HT1080 (cell line): ENCODE measurements at places on chromosomes 12 and 14.

DNA sequence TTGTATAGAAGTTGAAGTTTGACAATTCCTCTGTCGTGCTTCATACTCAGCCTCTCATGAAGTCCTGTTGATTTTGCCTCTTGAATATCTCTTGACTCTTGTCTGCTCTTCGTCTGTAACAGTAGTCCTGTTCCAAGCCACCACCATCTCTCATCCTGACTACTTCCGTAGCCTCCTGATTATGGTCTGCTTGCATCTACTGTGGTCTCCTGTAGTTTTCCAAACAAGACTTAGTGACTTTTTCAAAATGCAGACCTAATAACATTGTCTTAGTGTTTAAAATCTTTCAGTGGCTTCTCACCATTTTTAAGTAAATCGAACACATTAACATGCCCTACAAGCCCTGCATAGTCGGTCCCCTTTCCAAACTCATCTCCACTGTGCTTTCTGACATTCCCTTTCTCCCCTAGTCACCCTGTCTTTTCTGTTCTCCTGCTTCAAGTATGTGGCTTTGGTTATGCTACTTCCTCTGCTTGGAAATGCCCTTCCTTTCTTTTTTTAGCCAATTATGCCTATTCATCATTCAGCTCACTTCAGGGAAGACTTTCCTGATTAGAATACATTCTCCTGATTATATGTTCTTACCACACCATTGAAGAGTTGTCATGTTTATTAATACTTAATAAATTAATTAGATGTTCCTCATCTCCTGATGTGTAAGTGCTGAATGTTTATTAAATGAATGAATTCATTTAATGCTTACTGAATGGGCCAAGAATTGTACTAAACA lies 2.0 kb downstream of the SCYL2 start:
- DNase-seq, result peak; percentile 13

- DNase-seq, result no peak
Measured at GRCh38 chr14:88439088-88439487, 53.6 kb downstream of the SPATA7 start.

DNA sequence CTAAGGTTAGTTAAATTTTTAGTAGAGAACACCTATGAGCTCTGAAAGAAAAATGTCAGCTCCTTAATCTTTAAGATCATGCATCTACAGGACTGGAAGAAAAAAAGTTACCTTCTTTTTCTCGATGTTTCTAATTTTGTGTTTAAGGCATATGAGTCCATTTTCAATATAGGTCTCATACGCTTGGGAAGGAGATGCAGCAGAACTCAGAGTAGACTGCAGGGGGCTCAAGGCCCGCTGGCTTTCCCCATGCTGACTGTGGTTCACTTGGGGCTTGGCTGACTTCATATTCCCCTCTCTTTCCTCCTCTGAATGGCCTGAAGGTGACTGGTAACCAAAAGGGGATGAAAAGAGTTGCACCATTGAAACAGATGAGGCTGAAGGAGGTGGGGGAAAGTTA lies 1.5 kb downstream of the CAPRIN2 start:
- DNase-seq, result peak; percentile 76

- DNase-seq, result no peak
Measured at GRCh38 chr12:19872621-19873540, 433.6 kb downstream of the AEBP2 start.

DNA sequence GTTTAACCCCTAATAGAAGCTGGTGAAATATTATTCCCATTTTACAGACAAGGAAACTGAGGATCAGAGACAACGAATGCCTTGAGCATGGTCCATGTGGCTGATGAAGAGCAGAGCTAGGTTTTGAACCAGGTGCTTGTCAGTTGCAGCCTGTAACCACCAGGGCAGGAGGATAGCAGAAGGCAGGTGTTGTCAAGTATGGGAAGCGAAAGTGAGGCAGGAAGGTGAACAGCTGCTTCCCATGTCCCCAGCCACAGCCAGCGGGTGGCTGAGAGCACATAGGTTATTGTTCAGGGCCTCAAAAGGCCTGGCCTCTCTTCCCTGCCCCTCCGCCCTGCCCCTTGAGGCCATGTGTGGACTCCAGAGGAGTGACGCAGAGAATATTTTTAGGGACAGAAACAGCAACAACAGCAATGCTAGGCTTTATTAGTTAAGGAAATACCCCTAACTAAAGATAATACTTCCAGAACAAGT lies 39.6 kb downstream of the IQSEC3 start:
- no peak for DNase-seq

- DNase-seq, result no peak
Measured at GRCh38 chr14:76581592-76581991, 179.7 kb upstream of the VASH1 start.

- no peak for DNase-seq
Measured at GRCh38 chr12:104756901-104757300, 201.2 kb downstream of the SLC41A2 start.

- DNase-seq, result no peak
Measured at GRCh38 chr14:77498120-77498979, at the start of gene ISM2. Gene ISM2 (minus strand): TSS chr14:77498816. CDS start chr14:77498793, 23 bp downstream.

- no peak for DNase-seq
Measured at GRCh38 chr12:44574586-44574985, 301.5 kb downstream of the NELL2 start.

DNA sequence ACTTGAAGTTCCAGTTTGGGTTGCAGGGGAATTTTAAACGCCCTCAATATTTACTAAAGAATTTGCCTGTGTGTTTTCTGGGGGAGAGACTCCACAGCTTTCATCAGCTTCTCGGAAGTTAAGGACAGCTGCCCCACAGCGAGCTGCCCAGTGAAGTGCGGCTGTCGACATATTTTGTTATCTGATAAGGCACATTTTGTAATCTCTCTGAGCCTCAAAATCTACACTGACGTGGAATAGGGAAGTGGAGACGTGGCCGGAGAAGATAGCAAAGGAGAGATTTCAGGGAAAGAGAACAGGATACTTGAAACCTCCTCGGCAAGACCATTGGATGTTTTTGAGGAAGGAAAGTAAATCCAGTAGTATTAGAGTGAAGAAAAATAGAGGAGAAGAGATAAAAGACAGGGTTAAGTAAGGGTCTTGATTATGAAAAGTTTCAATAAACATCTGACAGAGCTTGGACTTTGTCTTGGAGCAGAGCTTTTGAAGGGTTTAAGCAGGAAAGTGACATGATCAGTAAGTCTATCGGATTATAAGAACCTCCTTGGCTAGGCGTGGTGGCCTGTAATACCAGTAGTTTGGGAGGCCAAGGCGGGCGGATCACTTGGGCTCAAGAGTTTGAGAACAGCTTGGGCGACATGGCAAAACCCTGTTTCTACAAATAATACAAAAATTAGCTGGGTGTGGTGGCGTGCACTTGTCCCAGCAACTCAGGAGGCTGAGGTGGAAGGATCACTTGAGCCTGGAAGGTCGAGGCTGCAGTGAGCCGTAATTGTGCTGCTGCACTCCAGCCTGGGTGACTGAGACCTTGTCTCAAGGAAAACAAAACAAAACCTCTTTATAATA lies 1.1 kb downstream of the POLR3B start:
- DNase-seq, result no peak

DNA sequence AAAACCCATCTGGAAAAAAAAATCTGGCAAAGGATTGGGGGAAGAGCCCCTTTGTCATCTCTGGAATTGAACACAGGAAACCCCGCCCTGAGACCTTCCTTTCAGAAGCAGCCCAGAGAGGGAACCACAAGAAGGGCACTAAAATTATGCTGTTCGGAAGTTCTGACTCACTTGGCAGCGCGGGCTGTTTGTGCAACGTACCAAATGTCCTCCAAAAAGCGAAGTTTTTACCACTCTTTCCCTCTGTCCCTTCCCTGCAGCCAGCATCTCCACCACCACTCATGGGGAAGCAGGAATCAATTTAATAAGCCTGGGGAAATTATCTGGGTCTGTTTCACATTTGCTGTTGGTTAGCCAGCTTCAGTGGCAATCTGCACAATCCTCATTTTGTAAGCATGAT lies 3.2 kb upstream of the SYNE3 start:
- DNase-seq, result peak; percentile 94

DNA sequence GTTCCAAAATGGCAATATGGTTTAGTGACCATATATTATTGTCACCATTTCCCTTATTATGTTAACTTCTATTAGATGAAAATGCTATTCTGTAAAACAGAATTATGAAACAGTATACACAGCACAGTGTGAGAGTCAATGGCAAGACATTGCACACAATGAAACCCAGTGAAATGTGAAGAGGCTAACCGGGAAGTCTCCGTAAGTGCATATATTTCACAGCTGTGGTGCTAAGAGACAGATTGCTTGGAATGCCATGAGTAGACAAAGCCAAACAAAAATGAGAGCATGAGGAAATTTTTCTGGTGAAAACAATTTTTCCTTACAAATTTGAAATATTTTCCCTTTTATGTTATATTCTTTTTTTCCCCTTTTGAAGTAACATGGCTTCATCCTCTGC lies 49.4 kb downstream of the DYRK2 start:
- no peak for DNase-seq

GRCh38 chr14:104749111-104749649 lies 3.8 kb upstream of the SIVA1 start:
- DNase-seq, result no peak

DNA sequence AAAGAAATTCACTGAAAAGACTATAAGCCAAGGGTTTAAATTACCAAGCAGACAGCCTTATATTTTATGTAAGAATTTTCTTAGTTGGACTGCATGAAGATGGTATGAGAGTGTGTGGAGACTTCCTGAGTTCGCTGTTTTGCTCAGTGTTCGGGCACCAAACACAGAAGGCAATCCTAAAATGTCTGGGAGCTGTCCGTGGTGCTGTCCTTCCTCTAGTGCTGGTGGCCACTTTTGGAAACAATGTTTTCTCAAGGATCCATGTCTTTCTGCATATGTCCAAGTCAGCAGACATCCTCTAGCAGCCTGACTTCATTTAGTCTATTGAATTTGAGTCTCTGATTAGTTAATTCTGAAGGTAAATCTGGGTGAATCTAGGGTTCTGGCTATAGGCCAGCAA lies 135.8 kb downstream of the SLC8A3 start:
- DNase-seq, result no peak
